ENCODE measurements at places on chromosomes 2 and 18.
A peak's percentile ranks its signal among the peaks of the same experiment; 100 is the strongest.

- DNase-seq: no peak
Observed at GRCh38 chr2:27773959-27774358, 2.4 kb downstream of the MRPL33 start.

DNA sequence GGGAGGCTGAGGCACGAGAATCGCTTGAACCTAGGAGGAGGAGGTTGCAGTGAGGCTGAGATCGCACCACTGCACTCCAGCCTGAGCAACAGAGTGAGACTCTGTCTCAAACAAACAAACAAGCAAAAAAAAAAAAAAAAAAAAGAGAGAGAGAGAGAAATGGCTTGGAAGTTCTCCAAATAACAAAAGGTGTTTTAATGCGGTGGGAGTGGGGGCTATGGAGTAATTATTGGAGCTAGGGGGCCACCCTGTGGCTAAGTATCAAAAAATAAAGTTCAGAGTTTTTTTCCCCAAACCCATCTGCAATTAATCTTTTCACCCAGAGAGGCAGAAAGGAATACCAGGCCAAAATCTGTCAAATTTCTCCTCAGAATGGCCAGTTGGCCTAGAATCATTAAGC is 23.0 kb upstream of the CEP68 start:
- DNase-seq: no peak

GRCh38 chr2:23069156-23069555 is 315.8 kb upstream of the KLHL29 start:
- DNase-seq: no peak

DNA sequence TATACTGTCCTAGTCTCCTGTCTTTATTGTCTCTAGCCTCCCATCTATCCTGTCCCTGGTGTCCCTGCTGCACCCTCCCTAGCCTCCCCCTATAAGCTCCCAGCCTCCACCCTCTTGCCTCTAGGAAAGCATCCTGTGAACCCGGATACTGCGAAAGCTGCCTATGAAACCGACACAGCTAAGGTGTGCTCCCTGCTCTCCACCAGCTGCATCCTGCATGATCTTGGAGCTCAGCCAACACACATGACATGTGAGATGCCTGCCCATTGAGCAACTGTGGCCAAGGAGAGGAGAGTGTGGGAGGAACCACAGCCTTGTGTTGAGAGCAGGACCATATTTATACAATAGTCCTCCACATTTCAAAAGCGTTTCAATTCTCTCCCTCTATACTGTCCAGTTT is 187.1 kb downstream of the ZBTB7C start:
- DNase-seq: no peak

GRCh38 chr18:8478166-8478967 is 130.9 kb upstream of the RAB12 start:
- DNase-seq: peak; percentile 26

DNA sequence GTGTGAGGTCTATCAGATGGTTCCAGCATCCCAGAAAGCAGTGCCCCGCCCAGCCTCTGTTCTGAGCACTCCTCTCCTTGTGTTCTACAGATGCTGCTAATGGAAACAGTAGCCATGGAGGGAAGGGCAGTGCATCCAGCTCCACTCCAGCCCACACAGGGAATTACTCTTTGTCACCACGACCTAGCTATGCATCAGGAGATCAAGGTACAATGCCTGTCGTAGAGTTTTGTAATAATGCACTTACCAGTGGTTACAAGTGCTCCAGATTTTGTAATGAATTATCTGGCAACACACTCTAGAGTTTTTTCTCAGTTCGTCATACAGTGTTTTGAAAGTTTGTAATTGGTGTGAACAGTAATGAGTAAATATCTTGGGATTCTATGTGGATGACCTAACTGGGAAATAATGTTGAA is 161.1 kb downstream of the ESCO1 start:
- DNase-seq: no peak

- no peak for DNase-seq
Observed at GRCh38 chr2:44120428-44120827, 48.2 kb upstream of the PPM1B start.

DNA sequence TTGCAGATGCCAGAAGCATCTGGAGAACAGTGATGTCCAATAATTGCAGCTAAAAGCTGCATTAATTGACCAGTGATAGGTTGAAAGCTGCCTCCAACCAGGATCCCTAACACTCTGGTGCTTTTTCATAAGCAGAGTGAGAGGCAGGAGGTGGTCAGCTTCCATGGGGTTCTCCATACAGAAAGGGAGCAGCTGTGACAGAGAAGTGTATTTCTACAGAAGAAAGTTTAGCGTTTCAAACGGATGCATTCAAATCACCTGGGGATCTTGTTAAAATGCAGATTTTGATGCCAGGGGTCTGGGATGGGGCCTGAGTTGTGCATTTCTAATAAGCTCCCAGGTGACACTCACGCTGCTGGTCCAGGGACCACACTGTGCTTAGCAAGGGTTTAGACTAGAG is 216.5 kb upstream of the NRP2 start:
- no peak for DNase-seq

- no peak for DNase-seq
Observed at GRCh38 chr18:72339976-72340375, 204.2 kb downstream of the CBLN2 start.

DNA sequence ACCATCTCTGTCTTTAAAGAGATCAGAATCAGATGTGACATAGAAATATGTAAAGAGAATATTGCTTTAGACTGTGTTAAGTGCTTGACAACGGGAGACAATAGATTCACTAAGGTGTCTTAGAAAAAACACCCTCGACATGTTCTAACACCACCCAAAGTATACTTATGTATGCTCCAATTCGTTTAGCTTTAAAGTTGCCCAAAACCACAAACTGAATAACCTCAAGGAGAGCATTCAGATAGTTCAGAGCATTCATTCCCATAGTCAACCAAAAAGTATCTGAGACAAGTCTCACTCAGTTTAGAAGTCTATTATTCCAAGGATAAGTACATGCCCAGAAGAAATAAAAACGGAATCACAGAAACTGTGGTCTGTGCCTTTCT is 96.4 kb downstream of the KYNU start:
- no peak for DNase-seq

GRCh38 chr2:190069936-190070696 is 7.6 kb upstream of the MSTN start:
- peak; percentile 10 for DNase-seq

GRCh38 chr2:75340560-75340959 is 141.2 kb upstream of the TACR1 start:
- DNase-seq: no peak

- DNase-seq: no peak
Observed at GRCh38 chr2:149527998-149528755, 59.4 kb downstream of the MMADHC start.

- no peak for DNase-seq
Observed at GRCh38 chr2:158060835-158061435, 40.7 kb upstream of the UPP2 start.

DNA sequence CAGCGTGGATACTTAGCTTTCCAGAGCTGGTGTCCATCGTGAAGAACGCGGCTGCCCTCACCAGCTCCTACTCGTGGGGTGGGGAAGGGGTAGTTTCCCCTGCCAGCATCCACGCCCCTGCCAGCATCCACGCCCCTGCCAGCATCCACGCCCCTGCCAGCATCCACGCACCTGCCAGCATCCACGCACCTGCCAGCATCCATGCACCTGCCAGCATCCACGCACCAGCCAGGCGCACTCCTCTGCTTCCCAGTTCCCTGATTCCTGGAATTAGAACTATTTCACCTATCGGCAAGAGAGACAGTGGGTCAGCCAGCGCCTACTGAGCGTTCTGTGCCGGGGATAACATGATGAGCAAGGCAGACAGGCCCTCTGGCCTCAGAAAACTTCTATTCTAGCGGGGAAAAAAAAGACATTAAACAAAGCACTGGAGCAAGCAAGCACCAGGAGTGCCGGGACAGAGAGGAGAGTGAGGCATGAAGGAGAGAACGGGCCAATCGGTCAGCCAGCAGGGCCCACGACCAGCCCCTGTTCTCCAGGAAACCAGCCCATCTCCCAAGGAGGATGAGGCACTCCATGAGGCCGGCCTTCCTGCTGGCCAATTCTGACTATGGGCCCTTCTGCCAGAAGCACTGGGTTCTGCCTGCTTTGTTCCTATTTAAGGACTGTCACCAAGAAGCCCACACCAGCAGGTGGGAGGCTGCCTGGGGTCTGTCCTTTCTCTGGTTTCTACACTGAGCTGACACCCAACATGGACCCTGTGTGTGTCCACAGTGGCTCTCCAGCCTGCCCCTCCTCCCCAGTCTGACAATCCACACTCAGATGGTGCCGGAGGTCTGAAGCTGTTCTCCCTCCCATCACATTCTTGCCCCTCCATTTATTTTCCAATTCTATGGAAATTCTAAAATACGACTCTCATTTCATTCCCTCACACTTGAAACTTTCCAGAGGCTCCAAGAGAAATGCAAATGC is 78.4 kb upstream of the SALL3 start:
- no peak for DNase-seq

DNA sequence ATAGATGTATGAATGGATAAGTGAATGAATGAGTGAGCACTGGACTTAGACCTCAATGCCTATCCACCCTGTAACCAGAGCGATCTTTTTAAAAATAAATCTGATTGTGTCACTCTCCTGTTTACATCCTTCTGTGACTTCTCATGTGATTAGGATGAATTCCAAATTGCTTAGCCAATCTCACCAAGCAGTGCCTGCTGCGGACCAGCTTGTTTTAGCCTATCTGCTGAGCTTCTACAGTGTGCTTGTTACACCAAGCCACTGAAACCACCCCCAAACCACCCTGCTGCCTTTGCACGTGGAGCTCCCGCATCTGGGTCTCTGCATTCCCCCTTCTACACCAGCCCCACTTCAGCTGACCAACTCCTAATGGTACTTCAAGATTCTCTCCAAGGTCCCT is 265.4 kb downstream of the EN1 start:
- DNase-seq: no peak

DNA sequence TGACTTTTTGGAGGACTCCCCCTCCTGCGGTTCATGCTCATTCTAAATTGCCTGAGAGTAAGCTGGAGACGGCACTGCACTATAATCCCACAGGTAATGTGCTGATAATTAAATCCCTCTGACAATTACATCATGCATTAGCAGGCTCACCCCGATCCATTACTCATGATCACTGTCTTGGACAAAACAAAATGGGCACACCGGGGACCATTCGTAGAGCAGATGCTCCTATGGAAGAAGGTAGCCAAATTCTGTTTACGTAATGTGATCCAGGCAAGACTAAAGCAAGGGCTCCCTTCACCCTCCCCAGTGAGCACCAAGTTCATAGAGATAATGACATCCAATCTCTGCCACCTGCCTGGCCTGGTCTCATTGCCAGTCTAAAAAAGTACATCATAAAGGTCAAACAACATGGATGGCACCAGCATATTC is 657.1 kb upstream of the SOX11 start:
- no peak for DNase-seq

DNA sequence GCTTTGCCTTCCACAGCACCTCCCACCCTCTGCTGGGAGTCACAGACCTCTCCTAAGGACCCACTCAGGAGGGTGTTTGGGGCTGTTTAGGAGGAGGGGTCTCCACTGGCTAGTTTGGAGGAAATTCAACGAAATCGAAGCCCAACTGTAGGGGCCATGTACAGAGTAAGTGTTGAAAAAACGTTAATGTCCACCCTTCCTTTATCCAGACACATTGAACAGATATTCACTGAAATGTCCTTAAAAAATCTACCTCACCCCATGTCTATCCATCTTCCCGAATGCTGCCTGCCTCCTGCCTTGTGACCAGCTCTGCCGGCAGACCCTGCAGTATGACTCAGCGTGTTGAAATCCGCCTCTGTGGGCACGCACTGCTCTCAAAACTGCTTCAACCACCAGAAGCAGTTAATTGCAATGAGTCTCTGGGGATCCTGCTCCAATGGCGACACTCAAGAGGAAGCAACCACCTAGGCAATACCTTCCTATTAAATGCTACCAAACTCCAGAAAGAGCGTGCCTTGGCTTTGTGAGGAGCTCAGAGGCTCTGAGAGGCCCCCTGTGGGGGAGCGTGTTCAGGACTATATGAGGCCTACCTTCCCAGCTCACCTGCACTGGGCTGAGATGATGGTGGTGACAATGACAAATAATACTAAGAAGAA is 61.4 kb upstream of the RTN4 start:
- no peak for DNase-seq

All from activated gamma-delta T cell treated with Interleukin-2 at 50 U/mL for 16 hours (primary cell).